ENCODE measurements at places on chromosomes 1 and 21.

GRCh38 chr1:25566730-25567341 is 23.4 kb downstream of the LDLRAP1 start:
- DNase-seq, result peak; percentile 40

DNA sequence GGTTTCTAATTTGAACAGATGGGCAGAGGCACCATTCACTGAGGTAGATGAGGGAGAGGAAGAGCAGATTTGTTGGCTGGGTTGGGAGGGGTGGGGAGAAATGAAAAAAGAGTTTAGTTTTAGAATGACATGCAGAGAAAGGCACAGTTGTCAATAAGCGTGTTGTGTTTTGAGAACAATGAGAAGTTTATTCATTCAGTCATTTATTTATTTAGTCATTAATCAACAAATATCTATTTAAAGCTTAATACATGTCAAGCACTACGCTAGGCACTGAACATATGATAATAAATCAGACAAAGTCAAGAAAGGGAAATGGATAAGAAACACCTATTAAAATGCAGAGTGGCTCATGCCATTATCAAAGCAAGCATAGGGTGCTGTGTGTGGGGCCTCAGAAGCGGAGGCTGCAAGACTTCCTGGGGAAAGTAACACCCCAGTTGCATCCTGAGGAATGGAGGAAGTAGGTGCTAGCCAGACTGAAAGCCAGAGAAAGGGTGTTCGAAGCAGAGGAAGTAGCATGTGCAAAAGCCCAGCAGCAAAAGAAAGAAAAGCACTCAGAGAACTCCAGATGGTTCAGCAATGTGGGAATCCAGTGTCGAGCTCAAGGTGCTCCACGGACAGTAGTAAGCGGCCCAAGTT is 114.1 kb downstream of the RNF220 start:
- DNase-seq, result no peak

DNA sequence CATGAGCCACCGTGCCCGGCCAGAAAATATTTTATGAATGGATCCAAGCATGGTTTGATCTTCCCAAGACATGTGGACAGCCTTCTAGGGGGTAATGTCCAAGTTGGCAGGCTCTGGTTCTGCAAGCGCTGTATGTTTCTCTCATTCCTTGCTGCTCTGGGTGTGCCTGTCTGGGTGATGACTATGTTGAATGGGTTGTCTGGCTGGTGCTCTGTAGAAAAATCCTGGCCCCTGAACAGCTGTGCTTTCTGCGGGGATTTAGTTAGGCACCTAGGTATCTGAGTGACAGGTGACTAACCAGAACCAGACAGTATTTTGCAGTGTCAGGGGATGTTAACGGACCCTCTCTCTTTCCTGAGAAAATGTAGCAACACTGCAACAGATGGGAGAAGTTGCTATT is 14.1 kb downstream of the HUNK start:
- no peak for DNase-seq

- DNase-seq, result no peak
Observed at GRCh38 chr1:110492573-110492972, 26.4 kb downstream of the KCNA10 start.

- DNase-seq, result no peak
Observed at GRCh38 chr1:210081494-210081893, 143.5 kb downstream of the SYT14 start.

- no peak for DNase-seq
Observed at GRCh38 chr1:197268012-197268411, at the start of gene CRB1. TSS of gene CRB1 (plus strand) at chr1:197268252. CDS start at chr1:197268413, 161 bp downstream.

GRCh38 chr1:218254296-218254946 is 30.7 kb upstream of the RRP15 start:
- no peak for DNase-seq

DNA sequence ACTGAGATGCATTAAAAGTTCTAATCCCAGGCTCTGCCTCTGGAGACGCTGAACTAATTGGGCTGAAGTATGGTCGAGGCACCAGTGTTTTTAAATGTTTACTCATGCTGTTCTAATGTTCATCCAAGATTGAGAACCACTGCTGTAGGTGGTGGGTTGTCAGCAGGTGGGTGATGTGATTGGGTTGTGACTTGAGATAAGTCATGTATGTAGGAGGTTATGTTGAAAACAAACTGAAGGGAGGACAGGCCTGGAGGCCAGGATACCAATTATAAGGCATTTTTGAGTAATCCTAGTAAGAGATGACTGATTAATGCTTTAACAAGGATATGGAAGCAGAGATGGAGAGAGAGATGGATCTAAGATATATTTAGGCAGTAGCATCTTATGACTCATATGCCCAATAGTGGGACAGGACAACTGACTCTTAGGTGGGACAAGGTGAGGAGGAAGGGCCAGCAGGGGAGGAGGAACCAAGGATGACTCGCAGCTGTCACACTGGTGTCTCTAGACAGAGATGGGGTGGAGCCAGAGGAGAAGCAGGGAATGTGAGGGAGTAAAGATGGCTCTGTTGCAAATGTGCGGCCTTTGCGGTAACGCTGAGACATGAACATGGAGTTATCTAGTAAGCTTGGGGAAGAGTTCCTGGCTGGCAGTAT is 29.3 kb downstream of the RAB4A start:
- no peak for DNase-seq

DNA sequence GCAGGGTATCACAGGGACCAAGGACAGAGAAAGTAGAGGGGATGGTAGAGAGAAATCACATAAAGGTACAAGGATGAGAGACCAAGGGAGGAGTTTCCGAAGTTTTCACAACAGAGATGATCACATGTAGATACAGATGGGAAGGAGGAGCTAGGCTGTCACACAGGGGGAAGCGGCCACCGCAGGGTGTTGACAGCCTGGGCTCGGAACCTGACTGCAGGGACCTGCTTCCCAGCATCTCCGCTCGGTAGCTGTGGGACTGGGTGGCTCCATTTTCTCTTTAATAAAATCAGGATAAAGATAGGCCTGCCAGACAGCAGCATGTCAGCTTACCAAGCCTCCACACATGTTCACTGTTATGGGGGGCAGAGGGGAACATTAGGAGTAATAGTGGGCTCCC is 32.3 kb downstream of the CDCA8 start:
- DNase-seq, result no peak

- no peak for DNase-seq
Observed at GRCh38 chr1:203677771-203678170, 51.1 kb downstream of the ATP2B4 start.

- DNase-seq, result no peak
Observed at GRCh38 chr21:38600106-38600505, 101.8 kb upstream of the ERG start.

DNA sequence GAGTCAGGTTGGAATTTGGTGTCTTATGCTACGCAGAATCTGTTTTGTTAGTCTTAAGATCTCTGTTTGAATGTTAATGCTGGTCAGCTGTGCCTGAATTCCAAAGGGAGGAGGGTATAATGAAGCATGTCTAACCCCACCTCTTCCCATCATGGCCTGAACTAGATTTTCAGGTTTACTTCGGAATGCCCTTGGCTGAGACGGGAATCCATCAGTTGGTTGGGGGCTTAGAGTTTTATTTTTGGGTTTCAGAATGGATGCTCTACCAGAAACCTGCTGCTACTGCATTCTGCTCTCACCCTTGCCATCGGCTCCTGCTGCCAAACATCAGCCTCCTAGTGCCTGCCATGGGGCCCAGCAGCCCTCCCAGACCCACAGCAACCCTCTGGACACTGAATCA is 24.1 kb upstream of the ETV3 start:
- DNase-seq, result no peak

- no peak for DNase-seq
Observed at GRCh38 chr1:31875636-31876236, 59.9 kb upstream of the SPOCD1 start.

DNA sequence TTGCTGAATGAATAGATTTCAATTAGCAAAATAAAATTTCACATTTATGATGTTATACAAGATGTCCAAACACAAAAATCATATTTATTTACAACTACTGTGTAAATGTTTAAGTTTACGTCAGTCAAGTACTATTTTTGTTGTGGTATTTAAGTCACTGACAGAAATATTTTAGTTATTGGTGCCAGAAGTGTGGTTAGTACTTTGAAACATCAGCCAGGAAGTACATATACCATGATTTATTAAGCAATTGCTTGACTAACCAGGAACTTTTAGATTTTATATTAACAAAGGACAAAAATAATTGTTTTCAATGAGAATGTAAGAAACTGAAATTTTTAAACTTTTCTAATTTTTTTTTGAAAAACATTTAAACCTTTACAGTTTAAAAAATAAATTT is 2.4 kb upstream of the FCRL4 start:
- no peak for DNase-seq

DNA sequence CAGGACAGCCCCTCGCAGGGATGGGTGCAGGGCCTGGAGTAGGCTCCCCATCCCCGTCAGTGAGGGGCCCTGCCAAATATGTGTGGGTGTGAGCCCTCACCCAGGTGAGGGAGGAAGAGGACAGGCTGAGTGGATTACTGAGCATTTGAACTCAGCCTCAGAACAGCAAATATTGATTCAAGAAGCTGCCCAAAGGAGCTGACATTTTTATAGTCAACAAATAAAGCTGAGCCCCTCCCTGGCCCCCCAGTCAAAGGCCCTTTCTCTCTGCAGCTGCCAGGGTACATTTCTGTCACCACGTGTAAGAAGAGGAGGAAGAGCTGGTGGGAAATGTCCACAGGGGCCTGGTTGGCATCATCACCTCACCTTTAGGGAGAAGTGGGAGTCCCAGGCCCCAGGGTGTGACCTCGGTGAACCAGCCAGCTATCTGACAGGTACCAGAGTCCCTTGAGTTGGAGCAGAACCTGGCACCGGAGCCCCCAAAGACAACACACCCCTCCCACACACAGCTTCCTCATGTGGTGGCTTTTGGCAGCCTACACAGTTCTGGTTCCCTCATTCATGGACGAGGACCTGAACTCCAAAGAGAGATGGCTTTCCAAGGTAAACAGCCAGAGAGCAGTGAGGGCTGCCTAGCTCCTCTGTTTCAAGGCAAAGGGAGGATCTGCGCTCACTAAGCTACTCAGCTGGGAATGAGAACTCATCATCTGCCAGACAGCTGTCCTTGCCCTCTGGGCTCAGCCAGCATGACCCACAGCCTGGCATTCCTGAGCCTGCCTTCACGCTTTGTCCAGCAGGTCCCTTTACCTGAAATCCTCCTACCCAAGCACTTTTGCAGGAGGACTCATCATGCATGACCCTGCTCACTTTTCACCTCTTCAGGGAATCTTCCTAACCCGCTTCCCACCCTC is 43.0 kb upstream of the TENT5C start:
- no peak for DNase-seq

DNA sequence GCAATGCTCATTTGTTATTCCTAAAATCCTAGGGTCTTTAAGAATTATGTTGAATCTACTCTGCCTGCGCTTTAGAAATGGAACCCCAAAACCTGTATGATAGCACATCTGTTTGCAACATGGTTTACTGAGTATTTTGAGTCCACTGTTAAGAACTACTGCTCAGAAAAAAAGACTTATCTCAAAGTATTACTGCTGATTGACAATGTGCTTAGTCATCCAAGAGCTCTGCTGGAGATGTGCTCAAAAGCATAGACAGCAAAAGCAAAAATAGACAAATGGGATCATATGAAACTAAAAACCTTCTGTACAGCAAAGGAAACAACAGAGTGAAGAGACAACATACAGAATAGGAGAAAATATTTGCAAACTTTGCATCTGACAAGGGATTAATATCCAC is 107.0 kb downstream of the CTH start:
- no peak for DNase-seq
